Omental fat pad (tissue), 4 donors: ENCODE measurements at places on chromosomes 4 and X. TPM values are rescaled to one million over a fixed set of nuclear protein-coding genes. Genes with fewer than 3 reads are reported as not detected.

The NAT8L gene
- total RNA-seq, result 7.3 TPM

The TEX11 gene
- total RNA-seq, result not detected

The PABPC4L gene
- total RNA-seq, result 0.24 TPM

The KIF4A gene
- total RNA-seq, result 0.09 TPM

The APBB2 gene
- total RNA-seq, result 138 TPM

The GAGE13 gene
- not detected for total RNA-seq

The MTNR1A gene
- total RNA-seq, result not detected

The DIPK2B gene
- 9.8 TPM for total RNA-seq

GRCh38 chr4:4591071-4591470 is 49.2 kb upstream of the STX18 start:
- DNase-seq, result no peak

GRCh38 chr4:141657550-141658250 is 21.3 kb downstream of the IL15 start:
- no peak for DNase-seq

DNA sequence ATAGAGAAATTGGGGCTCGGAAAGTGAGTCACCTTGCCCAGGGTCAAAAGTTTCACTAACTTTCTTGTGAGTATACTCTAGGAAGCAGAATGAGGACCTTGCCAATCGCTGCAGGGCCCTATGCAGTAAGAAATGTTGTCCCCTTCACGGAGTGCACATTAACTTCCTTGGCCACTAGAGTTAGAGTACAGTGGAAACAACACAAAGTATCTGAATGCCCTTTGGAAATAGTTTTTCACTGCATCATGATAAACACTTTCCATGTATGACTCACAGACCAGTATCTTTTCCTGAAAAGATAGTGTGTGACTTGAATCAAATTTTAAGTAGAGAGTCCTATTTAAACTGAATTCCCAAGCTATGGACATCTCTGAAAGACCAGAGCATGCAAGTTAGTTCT is 45.5 kb upstream of the STK26 start:
- no peak for DNase-seq

- no peak for DNase-seq
These were observed 323.9 kb upstream of the CASK start for GRCh38 chrX:42247241-42247640.

DNA sequence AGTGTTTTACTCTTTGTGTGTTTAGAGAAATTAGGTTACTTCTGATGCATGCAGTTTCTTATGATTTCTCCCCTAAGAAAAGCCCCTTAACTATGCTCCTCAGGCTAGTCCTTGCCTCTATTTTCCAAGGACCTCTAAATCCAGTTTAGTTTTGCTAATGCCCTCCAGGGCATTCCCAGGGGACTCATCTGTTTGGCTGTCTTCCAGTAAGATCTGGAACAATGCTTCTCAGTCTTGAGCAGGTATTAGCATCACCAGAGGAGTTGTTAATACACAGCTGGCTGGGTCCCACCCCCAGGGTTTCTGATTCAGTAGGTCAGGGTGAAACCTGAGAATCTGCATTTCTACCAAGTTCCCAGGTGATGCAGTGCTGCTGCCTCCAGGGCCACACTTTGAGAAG is 56.9 kb downstream of the OTC start:
- DNase-seq, result no peak

DNA sequence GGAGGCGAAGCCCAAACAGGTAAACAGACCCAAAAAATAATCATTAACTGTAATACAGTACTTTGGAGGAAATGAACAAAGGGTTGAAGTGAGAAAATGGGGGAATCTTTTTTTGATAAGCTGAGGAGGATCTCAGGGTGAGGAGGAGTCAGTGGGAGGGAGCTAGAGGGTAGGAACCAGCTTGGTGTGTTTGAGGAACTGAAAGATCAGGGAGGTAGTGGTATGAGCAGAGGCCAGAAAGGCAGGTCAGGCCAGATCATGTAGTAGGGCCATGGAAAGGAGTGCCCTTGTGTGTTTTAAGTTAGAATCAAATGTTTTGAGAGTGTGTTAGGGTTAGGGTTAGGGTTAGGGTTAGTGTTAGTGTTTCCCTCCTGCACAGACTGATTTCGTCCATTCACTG is 48.8 kb downstream of the PPP2R2C start:
- DNase-seq, result no peak

DNA sequence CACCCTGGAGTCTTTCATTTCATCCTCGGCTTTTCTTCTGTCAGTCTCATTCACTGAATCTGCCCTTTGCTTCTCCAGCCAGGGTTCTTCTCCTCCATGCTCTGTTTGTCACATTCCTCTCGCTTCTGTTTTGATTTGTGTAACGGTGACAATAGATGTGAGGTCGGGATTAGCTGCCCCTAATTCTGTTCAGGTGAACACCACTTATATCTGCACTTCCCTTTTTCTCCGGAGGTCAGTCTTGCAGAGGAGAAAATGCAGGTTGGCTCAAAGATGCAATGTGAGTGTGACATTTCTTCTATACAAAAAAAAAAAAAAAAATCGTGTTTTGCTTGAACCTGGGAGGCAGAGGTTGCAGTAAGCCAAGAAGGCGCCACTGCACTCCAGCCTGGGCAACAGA is 262.9 kb downstream of the ASMT start:
- no peak for DNase-seq
